Left renal pelvis (tissue), 4 donors: ENCODE measurements at places on chromosomes 4 and X.

GRCh38 chr4:86055898-86056297, 304.0 kb downstream of the MAPK10 start:
- no peak for DNase-seq

DNA sequence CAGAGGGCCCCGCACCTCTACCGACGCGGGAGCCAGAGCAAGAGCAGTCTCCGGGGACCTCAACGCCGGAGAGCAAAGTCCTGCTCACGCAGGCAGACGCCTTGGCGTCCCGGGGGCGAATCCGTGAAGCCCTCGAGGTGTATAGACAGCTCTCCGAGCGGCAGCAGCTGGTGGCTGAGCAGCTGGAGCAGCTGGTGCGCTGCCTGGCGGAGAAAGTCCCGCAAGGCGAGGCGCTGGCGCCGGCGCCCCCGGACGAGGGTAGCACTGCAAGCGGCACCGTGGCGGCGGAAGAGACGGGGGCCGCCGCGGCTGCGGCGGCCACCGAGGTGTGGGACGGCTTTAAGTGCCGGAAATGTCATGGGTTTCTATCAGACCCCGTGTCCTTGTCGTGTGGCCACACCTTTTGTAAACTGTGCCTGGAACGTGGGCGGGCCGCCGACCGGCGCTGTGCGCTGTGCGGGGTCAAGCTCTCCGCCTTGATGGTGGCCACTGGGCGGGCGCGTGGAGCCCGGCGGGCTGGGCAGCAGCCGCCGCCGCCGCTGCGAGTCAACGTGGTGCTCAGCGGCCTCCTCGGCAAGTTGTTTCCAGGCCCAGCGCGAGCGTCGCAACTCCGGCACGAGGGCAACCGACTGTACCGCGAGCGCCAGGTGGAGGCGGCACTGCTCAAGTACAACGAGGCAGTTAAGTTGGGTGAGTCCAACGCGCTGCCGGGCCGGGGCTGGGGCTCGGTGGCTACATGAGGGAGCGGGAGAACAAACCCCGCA, 672 bp downstream of the LONRF3 start:
- no peak for DNase-seq

- DNase-seq = no peak
Observed at GRCh38 chr4:182307746-182308145, 64.5 kb downstream of the TENM3 start.

DNA sequence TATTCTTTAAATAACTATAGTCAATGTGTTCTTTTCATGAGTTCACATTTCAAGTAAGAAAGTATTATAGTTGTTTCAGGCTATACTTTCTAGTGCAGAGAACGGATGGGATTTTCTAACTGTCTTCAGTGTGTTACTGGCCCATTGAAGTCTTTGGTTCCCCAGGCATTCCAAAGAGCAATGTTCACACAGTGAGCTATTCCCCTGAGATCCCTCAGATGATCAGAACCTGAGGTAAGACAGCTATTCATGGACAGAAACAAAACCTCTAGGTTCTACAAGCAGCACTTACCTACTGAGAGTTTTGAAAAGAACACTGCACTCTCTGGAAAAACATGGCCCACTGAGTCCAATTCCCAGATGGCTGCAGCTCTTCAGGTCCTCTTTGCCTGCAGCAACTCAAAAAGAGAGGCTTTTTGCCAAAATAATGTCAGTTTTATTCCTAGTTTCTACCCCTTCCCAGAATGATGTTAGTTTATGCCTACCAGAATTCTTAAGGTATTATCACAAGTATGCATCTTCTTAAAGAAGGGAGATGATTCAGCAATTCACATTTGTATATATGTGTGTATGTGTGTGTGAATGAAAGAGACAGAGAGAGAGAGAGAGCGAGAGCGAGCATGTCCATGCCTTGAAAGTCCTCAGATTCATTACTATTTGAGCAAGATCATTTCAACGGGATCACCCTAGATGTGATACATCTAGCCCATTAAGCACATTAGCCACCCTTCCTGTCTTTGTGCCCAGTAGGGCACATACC, 146.1 kb downstream of the PDHA2 start:
- no peak for DNase-seq
